Nucleus accumbens (tissue), 56 donors: ENCODE measurements at places on chromosomes 1 and 21.

- no peak for DNase-seq
Measured at GRCh38 chr1:202367271-202367670, 18.8 kb downstream of the PPP1R12B start.

DNA sequence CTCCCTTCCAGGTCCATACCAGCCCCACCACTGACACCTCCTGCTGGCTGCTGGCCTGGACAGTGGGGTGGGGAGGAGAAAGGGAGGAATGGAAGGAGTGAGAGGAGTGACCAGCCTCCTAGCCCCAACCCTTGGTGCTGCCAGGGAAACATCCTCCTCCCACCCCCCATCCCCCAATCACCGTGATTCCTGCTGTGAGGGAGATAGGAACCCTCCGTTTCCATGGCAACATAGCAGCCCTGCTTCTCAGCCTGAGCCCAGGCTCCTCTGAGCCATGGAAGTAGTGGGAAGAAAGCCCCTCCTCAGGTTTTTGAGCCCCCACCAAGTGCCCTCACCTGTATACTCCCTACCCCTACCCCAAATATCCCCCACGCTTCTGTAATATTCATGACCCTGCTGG lies 44.4 kb upstream of the SCMH1 start:
- no peak for DNase-seq

- DNase-seq, result no peak
Measured at GRCh38 chr1:184480736-184481135, 93.9 kb downstream of the C1orf21 start.

GRCh38 chr21:44089001-44089911 lies 17.9 kb upstream of the PWP2 start:
- no peak for DNase-seq

- DNase-seq, result no peak
Measured at GRCh38 chr1:170725326-170725725, 61.4 kb downstream of the PRRX1 start.

DNA sequence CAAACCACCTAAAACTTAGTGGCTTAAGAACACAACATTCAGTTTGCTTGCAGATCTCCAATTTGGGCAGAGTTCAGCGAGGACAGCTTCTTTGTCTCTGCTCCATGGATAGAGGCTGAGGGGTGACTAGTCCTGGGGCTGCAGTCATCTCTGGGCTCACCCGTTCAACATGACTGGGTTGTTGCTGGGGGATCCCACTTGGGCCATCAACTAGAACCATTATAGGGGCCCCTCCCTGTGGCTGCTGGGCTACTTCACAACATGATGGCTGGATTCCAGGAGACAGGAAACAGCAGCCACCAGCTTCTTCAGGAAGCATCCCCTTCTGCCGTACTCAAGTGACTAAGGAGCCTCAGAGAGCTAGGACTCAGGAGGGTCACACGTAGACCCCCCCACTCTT lies 140.9 kb downstream of the RHOU start:
- DNase-seq, result no peak

DNA sequence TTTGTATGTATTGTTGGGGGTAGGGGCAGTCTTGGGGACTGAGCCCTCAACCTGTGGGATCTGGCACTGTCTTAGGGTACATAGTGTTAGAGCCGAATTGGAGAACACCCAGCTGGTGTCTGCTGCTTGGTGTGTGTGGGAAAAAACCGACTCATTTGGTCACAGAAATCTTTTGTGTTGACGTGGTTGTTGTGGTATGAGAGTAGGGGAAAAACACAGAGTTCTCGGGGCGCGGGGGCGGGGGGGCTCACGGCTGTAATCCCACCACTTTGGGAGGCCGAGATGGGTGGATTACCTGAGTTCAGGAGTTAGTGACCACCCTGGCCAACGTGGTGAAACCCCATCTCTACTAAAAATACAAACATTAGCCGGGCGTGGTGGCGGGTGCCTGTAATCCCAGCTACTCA lies 15.3 kb upstream of the SRSF10 start:
- no peak for DNase-seq

- DNase-seq, result peak; percentile 74
Measured at GRCh38 chr1:37514350-37515184, at the start of gene MEAF6. Gene MEAF6, minus strand, starts transcription at chr1:37514766. Its CDS starts 20 bp downstream, at chr1:37514746.

GRCh38 chr1:62131093-62131725 lies 63.4 kb upstream of the L1TD1 start:
- no peak for DNase-seq

DNA sequence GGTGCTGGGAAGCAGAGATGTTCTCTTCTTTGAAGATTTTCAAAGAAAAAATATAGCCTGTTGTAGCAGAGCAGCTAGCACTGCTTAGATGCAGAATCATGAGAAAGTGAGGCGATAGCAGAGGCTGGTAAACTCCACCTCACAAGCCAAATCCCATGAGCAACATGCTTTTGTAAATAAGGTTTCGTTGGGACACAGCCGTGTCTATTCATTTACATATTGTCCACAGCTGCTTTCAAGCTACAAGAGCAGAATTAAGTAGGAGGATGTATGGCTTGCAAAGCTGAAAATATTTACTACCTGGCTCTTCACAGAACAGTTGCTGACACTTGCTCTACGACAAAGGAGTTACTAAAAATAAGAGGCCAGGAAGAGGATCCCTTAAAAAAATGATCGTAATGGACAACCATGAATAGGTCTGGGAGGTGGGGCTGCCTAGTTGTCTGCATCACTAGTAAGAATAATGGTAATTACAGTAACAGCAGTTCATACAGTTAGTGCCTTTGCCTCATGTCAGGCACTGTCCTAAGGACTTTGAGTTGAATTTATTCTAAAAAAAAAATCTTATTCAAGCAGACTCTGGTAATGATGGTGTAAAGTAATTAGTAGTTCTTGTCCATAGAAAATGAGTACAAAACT lies 622.0 kb downstream of the KIF26B start:
- no peak for DNase-seq

- DNase-seq, result no peak
Measured at GRCh38 chr1:31784356-31785019, 20.3 kb upstream of the ADGRB2 start.

DNA sequence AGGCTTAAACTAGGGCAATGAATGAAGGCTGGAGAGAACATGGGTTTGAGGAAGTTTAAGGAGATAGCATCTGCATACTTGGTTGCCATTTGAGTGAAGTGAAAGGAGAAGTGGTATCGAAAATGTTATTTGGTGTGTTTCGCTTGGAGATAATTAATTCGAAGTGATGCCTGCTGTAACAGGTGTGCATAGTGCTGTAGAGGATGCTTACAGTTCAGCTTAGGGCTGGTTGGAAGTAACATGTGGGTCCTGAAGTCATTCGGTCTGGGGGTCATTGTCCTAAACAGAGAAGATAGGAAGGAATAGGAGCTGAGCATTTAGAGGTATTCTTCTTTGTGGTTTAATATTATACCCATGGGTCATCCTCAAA lies 301 bp upstream of the NUDT17 start:
- no peak for DNase-seq

- DNase-seq, result peak; percentile 19
Measured at GRCh38 chr1:231420959-231421545, 1.0 kb downstream of the EGLN1 start.

DNA sequence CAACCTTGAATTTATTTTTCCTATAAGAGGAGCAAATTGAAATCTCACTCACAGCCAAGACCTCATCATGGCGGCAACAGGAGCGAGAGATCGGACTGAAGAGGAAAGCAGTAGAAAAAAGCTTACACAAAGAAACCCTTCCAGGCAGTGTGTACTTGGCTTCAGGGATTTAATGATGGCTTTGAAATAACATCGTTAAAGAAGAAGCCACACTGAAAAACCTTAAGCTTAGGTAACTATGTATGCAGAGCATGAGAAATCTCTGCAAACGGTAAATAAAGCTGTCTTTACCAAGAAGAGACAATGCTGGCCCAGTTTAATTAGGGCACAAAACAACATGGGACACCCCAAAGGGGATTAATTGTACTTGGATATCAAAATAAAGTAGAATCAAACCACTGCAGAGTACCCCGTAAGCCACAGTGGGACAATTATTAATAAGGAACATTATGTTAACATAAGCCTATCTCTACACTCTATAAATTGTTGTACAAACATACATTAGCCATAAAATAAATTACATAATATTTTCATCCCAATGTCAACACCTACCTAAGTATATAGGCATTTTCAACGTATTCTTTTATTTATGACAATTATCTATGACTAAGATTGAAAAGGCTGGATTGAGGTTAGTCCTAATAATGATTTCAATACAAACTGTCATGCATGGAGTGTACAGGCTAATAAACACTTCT lies 360.2 kb upstream of the CHRM3 start:
- DNase-seq, result no peak

GRCh38 chr1:8185400-8185799 lies 132.5 kb upstream of the SLC45A1 start:
- no peak for DNase-seq

- DNase-seq, result no peak
Measured at GRCh38 chr1:200432586-200432985, 22.8 kb upstream of the ZNF281 start.

DNA sequence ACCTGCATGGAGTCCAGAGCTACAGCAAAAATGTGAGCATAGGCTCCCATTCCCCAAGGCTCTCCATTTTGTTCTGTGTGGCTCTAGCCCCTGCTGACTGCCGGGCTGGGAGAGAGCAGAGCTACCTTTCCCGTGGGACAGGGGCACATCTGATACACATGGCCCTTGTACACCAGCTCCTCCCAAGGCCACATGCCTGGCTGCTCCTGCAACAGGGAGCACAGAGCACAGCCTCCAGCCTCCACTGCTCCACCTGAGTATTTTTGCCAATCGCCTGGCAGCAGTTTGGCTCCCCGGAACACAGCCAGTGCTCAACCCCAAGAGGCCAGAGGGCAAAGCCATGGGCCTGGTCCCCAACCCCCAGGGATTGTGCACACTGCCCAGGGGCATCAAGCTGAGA lies 146.5 kb downstream of the CHD1L start:
- DNase-seq, result no peak
